Aorta (tissue), 5 donors: ENCODE measurements at places on chromosomes 5 and 9. TPM values are rescaled to one million over a fixed set of nuclear protein-coding genes. Genes with fewer than 3 reads are reported as not detected.

DNA sequence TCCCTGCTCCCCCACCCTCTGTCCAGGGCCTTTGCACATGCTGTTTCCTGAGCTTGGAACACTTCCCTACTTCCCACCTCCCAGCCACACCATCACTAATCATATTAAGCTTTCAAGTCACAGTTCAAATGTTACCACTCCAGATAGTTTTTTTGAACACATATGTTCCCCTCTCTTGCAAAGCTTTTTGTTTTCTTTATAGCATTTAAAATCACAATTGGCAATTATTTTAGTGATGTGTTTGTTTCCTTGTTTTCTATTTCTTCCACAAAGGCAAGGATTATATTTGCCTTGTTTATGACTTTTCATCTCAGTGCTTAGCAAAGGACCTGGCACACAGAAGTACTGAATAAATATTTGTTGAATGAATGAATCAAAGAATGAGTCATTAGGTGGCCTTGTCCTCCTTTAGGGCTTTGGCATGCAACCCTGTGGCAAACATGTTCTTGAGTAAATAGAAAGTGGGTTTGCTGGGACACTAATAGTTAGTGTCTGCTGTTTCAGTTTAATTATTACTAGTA lies 386.8 kb downstream of the FGF10 start:
- no peaks in the 10 kb centered on the region for H3K27me3 ChIP-seq
- no peak for DNase-seq
- no peak overlapping the region for H3K4me3 ChIP-seq

DNA sequence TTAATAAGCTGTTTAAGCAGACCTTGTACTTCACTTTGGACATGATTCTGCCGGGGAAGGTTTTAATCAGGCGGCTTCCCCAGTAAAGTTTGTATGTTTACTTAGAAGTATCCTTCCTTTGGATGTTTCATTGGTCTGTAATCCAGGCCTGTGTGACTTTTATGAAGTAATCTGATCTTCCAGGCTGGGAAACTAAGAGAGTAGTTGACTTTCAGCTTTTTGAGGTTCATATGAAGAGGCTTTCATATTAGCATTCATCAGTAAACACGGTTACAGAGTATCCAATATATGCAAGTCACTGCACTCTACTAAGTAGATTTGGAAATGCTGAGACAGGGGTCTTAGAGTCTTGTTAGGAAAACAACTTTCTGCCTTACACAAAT lies 1.1 kb downstream of the DNAJC21 start:
- H3K27ac ChIP-seq = no peak overlapping the region
- peaks cover 4% of the 10 kb centered on the region for H3K4me1 ChIP-seq
- peak overlapping the region; percentile 73 for H3K4me3 ChIP-seq

GRCh38 chr5:95808686-95809413 lies 13.7 kb downstream of the GLRX start:
- H3K36me3 ChIP-seq = no peaks in the 10 kb centered on the region
- peaks cover 3% of the 10 kb centered on the region for H3K4me1 ChIP-seq
- no peaks in the 10 kb centered on the region for H3K27me3 ChIP-seq
- DNase-seq = peak; percentile 89

DNA sequence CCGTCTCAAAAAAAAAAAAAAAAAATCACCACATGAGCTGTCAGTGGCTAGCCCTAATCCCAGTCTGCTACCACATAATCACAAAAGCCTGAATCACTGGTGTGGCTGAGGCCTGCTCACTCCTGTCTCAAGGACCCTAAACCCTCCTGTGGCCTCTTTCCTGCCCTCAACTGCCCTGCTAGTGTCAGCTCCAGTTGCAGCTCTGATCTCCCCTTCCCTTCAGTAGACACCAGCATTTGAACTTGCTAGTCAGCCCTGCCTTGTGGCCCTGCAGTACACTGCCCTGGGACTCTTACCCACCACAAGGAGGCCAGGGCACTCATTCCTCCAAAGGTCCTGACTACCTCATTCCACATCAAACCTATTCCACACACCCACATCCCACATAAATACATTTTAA lies 9.5 kb upstream of the P4HA2 start:
- no peaks in the 10 kb centered on the region for H3K4me1 ChIP-seq
- no peaks in the 10 kb centered on the region for H3K27me3 ChIP-seq
- no peak overlapping the region for H3K4me3 ChIP-seq
- H3K27ac ChIP-seq = no peak overlapping the region

DNA sequence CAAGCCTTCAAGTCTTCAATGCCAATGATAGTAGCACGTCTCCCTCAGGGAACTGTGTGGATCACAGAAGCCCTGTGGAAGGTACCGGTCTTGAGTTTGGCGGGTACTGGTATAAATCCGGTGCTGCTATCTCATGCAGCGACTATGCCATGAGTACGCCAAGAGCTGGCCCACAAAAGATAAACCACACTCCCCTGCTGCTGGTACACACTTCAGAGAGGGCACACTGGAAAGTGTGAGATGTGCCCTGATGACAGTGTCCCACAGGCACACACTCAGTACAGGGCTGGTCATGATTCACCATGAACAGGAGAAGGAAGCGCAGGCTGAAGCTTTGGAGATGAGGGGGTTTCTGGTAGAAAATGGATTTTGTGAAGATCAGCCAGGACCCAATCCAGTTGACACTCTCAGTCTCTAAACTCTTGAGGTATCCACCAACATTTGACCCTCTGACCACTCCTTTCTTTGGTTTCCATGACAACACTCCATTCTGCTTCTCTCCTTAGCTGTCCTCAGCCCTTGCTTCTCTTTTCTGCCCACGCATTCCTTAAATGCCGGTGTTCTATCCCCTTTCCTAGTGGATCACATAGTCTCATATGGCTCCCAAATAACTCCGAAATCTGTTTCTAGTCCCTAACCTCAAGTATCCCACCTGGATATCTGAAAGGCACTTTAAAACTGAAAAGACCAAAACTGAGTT lies 5.1 kb downstream of the AMACR start:
- H3K4me1 ChIP-seq = no peaks in the 10 kb centered on the region
- no peaks in the 10 kb centered on the region for H3K27me3 ChIP-seq
- H3K27ac ChIP-seq = no peak overlapping the region

DNA sequence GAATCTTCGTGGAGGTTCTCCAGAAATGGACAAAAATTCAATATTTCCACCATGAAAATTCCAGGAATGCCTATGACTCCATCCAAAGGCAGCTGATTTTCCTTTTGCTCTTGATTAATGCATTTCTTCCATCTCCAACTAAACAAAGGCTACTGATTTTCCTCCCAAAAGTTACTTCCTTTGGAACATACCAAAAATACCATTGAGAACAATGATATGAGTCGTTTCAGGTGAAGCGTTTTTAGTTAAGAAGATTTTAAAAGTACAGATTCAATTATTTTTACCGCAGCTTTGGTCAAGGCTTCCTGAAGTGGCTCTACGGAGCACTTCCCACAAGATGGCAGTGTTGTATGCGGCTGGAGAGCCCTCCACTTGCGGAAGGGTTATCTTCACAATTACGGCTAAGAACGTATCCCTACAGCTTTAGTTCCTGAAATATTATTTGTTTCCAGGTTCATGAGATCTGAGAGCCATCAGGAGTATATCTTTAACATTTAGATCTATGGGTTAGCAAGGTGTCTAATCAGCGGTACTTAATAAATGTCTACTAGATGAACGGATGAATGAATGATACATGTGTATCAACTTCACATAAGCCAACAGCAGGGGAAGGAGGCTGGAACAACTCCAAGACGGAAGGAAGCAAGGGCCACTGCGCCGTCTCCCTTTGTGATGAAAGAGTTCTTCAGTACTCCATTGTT lies 35.9 kb upstream of the ARSB start:
- no peak for DNase-seq
- H3K4me1 ChIP-seq = no peaks in the 10 kb centered on the region
- H3K4me3 ChIP-seq = no peak overlapping the region
- H3K36me3 ChIP-seq = no peaks in the 10 kb centered on the region

DNA sequence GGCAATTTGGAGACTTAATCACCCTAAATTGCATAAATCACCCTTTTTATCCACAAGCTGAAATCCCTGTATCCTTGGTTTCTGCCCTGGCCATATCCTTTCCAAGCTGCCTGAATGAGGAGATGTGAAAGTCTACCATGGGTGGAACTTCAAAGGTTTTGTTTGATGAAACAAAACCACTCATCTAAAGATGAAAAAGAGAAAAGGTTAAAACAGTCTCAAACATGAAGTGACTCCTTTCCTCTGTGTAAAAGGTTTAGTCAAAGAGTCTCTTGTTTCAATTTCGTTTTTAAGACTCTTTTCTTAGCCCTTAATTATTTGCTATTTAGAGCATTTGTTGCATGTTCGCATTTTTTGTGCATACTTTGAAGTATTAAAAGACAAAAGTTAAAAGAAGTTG lies 11.2 kb downstream of the SLC45A2 start:
- no peaks in the 10 kb centered on the region for H3K36me3 ChIP-seq
- H3K4me3 ChIP-seq = no peak overlapping the region
- DNase-seq = no peak
- H3K4me1 ChIP-seq = no peaks in the 10 kb centered on the region
- H3K27ac ChIP-seq = no peak overlapping the region

- no peaks in the 10 kb centered on the region for H3K4me1 ChIP-seq
- no peaks in the 10 kb centered on the region for H3K27me3 ChIP-seq
- no peak overlapping the region for H3K4me3 ChIP-seq
- no peaks in the 10 kb centered on the region for H3K36me3 ChIP-seq
- no peak overlapping the region for H3K27ac ChIP-seq
These were observed 152.7 kb downstream of the ADCY2 start for GRCh38 chr5:7548596-7548995.

DNA sequence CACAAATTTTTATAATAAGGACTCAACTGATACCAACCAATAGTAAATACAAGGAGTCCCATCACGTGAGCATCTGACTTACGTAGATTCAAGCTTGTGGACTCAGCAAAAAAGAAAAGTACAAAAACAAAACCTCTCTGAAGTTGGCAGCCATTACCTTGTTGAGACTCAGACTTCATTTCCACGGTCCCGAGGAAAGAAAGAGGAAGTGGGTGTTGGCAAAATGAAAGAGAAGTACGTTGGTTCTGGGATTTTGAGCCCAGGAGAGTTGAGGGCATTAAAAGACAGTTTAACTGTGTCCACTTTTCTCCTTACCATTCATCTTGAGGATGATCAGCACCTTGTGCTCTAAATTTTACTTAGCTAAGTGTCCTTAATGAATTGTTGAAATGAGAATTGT lies 26.7 kb downstream of the NCBP1 start:
- DNase-seq = no peak
- H3K36me3 ChIP-seq = peaks cover 13% of the 10 kb centered on the region
- H3K27ac ChIP-seq = no peak overlapping the region
- no peaks in the 10 kb centered on the region for H3K4me1 ChIP-seq
- H3K27me3 ChIP-seq = no peaks in the 10 kb centered on the region

DNA sequence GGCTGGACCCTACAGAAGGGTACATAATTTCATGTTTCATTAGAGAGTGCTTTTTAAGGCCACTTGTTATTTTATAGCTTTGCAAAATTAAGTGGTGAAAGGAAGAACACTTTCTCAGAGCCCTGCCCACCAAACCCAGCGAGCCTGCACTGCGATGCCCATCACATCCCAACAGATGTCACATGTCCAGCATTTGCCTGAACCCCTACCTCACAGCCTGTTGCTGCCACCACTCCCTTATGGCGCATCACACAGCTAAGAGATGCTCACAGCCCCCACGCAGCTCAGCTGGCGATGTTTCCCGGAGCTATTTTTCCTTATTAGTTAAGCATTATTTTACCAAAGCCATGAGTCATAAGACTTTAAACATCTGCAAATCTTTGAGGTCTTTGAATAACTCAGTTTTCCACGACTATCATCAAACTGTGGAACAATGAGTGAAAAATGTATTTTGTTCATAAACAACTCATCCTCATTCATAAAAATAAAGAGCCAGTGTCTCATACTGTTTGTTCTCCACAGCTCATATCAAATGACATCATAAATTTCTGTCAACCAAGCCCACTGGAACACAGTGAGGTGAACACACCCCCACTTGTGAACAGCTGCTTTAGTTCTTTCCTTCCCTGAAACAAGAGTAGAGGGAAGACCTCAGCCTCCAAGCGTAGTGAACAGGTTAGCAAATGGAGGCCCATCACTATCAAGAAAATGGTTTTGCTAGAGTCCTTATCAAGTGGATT lies 104.9 kb downstream of the SYK start:
- H3K4me3 ChIP-seq = no peak overlapping the region
- no peaks in the 10 kb centered on the region for H3K27me3 ChIP-seq
- no peaks in the 10 kb centered on the region for H3K4me1 ChIP-seq
- DNase-seq = no peak

- H3K4me3 ChIP-seq = no peak overlapping the region
- DNase-seq = no peak
- H3K4me1 ChIP-seq = no peaks in the 10 kb centered on the region
These were observed 241.2 kb downstream of the FAM114A2 start for GRCh38 chr5:153797484-153797883.

GRCh38 chr9:127178686-127179632 lies 56.5 kb upstream of the ANGPTL2 start:
- no peaks in the 10 kb centered on the region for H3K4me1 ChIP-seq
- no peak overlapping the region for H3K4me3 ChIP-seq
- H3K27ac ChIP-seq = peak overlapping the region; percentile 4
- H3K27me3 ChIP-seq = no peaks in the 10 kb centered on the region
- H3K36me3 ChIP-seq = no peaks in the 10 kb centered on the region
- peak; percentile 49 for DNase-seq

GRCh38 chr5:124080256-124080655 lies 568.3 kb downstream of the CSNK1G3 start:
- no peaks in the 10 kb centered on the region for H3K4me1 ChIP-seq
- no peak overlapping the region for H3K4me3 ChIP-seq
- H3K36me3 ChIP-seq = no peaks in the 10 kb centered on the region
- DNase-seq = no peak
- no peaks in the 10 kb centered on the region for H3K27me3 ChIP-seq

- no peaks in the 10 kb centered on the region for H3K27me3 ChIP-seq
- DNase-seq = no peak
- H3K4me3 ChIP-seq = no peak overlapping the region
- H3K36me3 ChIP-seq = no peaks in the 10 kb centered on the region
These were observed 63.4 kb downstream of the NR6A1 start for GRCh38 chr9:124707666-124708065.

- no peaks in the 10 kb centered on the region for H3K27me3 ChIP-seq
- no peak for DNase-seq
- H3K4me1 ChIP-seq = no peaks in the 10 kb centered on the region
- H3K4me3 ChIP-seq = no peak overlapping the region
These were observed 25.8 kb downstream of the CDC25C start for GRCh38 chr5:138305797-138306196.

- H3K36me3 ChIP-seq = no peaks in the 10 kb centered on the region
- H3K4me3 ChIP-seq = no peak overlapping the region
- DNase-seq = peak; percentile 91
- H3K27ac ChIP-seq = peak overlapping the region; percentile 72
- no peaks in the 10 kb centered on the region for H3K27me3 ChIP-seq
These were observed 78.5 kb upstream of the LRRTM2 start for GRCh38 chr5:138953387-138954256.

GRCh38 chr9:1550636-1551035 lies 464.5 kb upstream of the SMARCA2 start:
- no peak for DNase-seq

PAEP gene
- total RNA-seq = not detected

ZNF883 gene
- total RNA-seq = 2.1 TPM

MAMDC4 gene
- total RNA-seq = 5.0 TPM

IFNK gene
- total RNA-seq = not detected
